ENCODE measurements at places on chromosomes 5 and 9.

- no peak for DNase-seq
These were observed 78.2 kb downstream of the BASP1 start for GRCh38 chr5:17295671-17296070.

GRCh38 chr5:103003872-103004271, 116.1 kb downstream of the GIN1 start:
- no peak for DNase-seq

GRCh38 chr5:26310415-26310814, 728.0 kb downstream of the CDH9 start:
- DNase-seq, result no peak

- no peak for DNase-seq
These were observed 305.5 kb downstream of the ZSWIM6 start for GRCh38 chr5:61637566-61637965.

GRCh38 chr5:76403766-76404222, 709 bp downstream of the IQGAP2 start:
- DNase-seq, result no peak

DNA sequence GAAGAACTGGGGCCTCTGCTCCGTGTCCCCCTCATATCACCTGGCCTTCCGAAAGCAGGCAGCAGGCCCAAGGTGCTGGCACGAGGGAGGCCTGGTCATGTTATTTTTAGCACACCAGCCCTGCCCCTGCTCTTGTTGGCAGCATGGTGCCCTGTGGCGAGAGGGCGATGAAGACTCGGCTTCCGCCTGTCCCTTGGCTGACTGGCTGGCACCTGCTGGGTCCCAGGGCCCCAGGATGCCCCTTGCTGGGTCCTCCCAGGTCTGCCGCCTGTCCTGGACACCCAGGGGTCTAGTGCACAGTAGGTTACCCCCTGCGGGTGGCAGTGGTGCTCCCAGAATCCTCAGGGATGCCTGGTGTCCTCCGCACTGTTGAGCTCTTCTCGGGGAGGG, 77.0 kb downstream of the RXRA start:
- DNase-seq, result no peak

DNA sequence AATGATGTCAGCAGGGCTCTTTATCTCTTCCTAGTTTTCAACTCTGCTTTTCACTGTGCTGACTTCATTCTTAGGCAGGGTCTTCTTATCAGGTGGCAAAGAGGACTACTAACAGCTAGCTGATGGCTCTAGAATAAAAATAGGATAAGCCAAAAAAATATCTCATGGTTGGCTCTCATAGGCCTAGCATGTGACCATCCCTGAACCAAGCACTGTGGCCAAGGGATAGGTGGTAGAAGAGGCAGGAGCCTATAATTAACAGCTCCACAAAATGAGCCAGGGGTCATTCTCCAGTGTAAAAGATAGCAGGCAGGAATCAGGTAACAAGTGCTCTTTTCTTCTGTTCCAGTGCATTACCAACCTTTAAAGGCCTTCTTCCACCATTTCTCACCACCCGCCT, 21.1 kb downstream of the ANKDD1B start:
- no peak for DNase-seq

GRCh38 chr5:120464627-120465435, 731 bp downstream of the PRR16 start:
- DNase-seq, result peak; percentile 58

DNA sequence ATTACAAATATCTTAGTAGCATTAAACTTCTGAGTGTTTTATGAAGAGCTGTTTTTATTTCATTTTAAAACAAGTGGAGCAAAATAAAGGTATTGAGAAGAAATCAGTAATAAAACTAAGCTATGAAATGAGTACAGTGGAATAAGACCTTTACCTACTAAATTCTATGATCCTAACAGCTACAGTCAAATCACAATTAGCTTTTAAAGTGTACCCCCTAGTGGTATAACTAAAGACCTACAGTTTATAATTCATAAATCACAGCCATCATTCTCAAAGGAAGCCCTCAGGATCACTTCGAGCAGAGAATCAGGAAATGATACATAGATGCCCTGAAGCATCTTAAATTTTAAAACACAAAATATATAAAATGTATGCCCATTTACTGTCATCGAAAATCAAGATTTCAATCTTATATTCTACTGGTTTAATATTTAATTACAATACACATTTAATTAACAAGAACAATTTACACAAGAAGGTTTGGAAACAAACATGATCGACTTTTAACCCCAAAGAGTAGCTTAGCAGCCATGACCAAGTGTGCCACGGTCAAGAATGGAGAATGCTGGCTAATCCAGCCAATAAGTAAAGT, 12.3 kb downstream of the CCNH start:
- DNase-seq, result no peak

DNA sequence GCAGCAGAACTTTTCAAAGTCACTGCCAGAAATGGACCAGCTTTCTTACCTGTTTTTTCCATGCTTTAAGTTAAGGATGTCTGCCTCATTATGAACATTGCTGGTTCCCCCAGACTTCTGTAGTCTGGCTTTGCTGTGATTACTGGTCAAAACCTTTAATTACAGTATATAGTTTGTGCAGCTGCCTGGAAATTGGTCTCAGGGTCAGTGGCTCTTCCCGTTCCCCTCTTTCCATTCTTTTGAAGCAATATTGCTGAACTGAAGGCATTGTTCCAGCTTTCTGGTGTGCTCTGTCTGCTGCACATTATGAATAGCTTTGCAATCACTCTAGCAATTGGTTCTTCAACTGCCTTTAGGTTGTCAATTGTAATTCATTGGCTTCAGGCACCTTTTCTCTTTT, 206.5 kb downstream of the ARL15 start:
- no peak for DNase-seq

DNA sequence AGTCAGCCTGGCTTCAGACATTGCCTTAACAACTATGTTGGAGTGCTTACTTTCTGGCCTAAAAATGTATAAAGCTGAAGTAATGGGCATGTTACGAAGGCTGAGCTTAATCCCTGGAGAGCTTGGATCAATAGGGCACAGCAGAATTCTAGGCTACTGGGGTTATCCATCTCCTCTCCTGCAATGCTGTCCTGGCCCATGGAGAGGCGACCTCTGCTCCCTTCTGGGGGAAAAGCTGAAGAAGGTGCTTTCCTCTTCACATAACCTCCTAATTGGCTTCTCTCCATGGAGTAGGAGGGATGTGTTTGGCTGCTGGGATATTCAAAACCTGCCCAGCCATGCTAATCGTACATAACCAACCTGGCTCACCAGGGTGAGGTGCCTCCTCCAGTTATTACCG, 403.5 kb downstream of the DMRT2 start:
- DNase-seq, result no peak

- DNase-seq, result peak; percentile 76
These were observed 30.2 kb upstream of the DUSP1 start for GRCh38 chr5:172801179-172801671.

DNA sequence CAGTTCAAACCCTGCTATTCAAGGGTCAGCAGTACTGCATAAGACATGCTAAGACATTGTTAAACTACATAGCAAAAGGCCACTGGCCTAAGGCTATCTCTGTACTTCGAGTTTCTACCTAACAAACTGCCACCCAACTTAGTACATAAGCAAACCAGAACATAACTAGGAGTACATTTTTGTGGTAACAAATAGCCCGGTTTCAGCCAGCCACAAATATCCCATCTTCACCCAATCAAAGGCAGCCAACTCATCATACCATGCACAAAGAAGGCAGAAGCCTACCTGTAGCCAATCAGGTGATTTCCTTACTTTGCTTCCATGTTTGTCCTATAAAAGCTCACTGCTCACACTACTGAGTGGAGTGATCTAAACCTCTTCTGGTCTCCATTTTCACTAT, 201.4 kb downstream of the SMARCA2 start:
- no peak for DNase-seq

DNA sequence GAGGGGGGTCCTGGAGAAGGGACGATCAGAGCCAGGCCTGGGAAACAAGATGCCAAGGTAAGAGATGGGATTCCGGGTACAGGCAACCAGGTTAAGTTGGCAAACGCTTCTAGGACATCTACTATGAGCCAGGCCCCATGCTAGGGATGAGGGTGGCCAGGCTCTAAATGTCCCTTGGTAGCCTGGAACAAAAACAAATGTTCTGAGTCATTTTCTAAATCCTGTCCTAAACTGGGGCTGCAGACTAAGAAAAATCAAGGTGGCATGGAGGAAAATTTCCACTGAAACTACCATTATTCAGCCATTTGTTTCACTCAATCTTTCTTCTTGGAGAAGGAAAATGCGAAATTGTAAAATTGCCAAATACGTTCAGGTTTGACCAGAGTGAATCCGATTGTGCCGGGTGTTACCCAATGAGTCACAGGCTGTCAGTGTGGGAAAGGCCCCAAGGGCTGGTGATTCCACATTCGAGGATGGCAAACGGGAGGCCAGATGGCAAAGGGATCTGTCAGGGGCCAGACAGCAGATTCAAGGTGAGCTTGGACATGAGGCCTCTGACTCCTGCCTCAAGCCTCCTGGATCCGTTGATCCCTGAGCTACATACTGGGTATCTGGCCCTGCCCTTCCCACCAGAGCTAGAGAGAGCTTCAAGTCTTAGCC, 57.6 kb downstream of the PAX5 start:
- no peak for DNase-seq

DNA sequence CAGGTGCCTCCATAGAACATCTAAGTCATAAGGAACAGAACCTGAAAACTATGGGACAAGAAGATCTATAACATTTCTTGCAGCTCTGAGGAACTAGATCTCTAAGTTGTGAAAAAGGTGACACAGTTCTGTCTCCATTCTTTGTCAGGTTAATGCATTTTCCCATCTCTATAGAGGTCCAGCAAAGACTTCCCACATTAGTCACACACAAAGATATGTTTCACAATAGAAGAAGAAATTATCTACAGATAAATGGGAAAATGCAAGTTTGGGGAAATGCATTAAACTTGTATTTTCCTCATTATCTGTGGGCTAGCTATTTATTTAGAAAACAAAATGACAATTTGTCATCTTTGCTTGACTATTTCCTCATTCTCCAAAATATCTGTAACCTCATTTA, 458.6 kb upstream of the PAPPA start:
- no peak for DNase-seq

DNA sequence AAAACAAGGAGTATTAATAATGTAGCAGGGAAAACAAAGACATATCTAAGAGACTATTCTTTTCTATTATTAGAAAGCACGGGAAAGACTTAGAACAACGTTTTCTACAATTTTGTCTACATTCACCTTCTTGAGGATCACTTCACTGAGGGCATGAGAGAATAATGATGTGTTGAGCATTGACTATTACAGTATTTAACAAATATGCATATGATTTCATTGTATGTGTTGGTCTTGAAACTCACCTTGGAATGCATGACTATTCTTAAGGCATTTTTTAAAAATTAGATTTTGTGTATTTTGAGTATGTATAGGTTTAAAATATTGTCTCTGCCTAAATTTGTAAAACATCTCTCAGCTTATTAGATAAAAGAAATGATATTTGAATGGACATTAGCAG, 1.2 kb downstream of the FSD1L start:
- no peak for DNase-seq

GRCh38 chr5:121500310-121500709, 351.4 kb upstream of the FTMT start:
- no peak for DNase-seq

DNA sequence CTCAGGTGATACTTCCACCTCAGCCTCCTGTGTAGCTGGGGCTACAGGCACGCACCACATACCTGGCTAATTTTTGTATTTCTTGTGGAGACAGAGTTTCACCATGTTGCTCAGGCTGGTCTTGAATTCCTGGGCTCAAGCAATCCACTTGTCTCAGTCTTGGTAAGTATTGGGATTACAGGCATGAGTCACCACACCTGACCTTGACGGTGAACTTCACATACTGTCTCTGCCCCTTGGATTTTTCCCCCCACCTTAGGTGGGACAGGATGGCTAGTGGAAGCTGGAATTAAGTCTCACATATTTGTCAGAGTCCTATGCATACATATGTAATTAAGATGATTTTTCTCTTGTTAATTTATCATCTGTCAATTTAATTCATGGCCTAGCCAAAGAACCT, 20.9 kb upstream of the RFK start:
- no peak for DNase-seq

DNA sequence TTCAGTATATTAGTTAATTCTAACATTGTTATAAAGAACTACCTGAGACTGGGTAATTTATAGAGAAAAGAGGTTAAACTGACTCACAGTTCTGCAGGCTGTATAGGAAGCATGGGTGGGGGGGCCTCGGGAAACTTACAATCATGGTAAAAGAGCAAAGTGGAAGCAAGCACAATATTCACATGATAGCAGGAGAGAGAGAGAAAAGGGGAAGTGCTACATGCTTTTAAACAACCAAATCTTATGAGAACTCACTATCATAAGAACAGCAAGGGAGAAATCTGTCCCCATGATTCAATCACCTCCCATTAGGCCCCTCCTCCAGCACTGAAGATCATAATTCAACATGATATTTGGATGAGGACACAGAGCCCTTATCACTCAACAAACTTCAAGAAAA, 324.9 kb downstream of the ZNF608 start:
- no peak for DNase-seq

DNA sequence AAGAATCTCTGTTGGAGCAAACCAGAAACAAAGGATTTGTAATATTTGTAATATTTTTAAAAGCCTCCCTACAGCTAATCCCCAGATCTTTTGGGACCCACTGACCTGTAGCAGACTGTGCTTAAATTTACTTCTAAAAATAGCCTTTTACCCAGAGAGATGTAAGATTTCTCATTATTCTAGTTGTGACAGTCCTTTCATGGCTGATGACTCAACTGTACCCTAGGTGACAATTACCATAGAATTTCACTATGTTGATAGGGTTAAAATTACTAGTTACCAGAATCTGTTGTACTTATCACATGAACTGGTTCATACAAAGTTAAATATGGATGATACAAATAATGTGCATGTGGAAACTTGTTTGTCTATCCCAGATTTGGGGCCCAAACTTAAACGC, 543.9 kb upstream of the SEMA6A start:
- no peak for DNase-seq

DNA sequence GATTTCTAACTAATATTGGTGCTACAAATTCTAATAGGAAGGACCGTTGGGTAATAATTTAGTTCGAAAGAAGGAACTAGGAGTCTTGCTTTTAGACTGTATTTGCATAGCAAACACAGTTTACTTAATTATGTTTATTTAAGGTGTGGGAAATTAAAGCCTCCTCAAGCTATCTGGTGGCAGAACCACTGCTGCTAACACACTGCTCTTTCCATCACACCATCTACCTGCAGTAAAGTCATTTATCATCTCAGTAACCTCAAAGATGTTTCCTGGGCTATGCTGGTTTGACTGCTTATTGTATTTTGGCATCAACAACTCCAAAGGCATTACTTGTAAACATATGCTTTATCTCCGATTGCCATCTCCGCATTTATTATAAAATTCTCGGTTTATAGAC, 114.3 kb downstream of the DEPDC1B start:
- DNase-seq, result no peak

DNA sequence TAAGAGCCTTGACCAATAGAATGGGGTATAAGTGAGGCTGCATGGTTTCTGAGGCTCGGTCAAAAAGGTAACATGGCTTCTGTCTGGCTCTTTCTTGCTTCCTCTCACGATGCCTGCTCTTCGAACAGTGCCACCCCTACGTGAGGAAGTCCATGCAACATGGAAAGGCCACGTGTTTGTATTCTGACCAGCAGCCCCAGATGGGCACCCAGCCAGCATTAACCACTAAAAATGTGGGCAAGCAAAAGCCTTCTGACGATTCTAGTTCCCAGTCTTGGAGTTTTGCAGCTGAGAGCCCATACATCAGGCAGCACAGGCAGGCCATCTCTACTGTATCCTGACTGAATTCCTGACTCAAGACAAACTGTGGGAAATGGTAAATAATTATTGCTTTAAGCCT, 24.2 kb upstream of the NREP start:
- DNase-seq, result peak; percentile 60

GRCh38 chr5:111028865-111029264, 42.6 kb upstream of the TSLP start:
- no peak for DNase-seq

GRCh38 chr9:33742519-33742918, 52.8 kb upstream of the PRSS3 start:
- no peak for DNase-seq

Measured in right atrium auricular region (tissue), 2 donors.